ENCODE measurements at places on chromosomes 1 and 21.

- no peak for DNase-seq
Measured at GRCh38 chr1:65431111-65431705, 10.7 kb downstream of the LEPR start.

DNA sequence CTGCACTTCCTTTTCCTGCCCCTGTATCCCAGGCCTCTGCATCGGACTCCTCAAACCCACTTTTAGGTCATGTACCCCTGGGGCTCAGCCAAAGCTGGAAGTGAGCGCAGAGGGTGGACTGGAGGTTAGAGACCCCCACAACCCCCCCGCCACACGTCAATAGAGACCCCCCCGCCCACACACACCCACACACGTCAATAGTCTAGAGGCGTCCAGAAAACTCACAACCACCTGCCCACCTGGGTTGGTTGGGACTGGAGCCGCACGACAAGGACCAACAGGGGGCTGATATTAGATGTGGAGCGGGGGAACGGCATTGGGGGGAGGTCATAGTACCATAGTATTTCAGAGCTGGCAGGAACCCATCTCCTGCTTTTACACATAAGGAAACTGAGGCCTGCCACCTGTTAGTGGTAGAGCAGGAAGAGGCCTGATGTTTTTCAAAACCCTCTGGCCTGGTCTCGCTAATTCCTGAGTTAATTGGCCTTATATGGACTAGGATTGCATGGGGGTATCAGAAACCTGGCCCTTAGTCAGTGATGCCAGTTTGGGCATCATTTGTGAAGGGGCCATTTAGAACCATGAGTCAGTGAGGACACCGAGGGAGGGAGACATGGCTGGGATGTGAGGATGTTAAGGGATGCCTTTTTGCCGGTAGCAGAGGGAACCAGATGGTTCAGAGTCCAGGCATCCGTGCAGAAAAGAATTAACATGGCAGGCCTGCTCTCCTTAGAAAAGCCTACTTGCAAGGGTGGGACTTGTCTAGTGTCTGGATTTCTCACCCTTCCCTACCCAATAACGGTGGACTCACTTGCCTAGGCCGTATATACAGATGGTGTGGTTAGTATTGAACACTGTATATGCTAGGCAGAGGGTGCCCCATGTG, 1.1 kb downstream of the NENF start:
- no peak for DNase-seq

- no peak for DNase-seq
Measured at GRCh38 chr1:2360588-2361364, 30.6 kb downstream of the MORN1 start.

DNA sequence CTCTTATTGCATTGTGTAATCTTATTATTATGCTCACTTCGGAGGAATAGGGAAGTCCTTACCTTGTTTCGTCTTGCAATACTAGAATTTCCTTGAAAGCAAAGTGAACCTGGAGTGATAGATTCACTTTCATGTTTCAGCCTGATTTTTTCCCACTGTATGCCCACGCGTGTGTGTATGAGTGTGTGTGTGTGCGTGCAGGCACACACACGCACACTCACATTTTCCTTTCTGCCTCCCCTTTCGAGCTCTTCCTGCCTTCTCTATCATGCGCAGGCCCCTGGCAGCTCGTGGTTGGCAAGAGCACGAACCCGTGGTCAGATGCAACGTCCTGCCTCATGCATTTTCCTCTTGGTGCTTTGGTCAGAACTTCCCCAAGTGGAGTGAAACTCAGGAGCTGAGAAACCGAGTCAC, at the start of gene GCSAML:
Gene GCSAML, plus strand, starts transcription at position 366 of the 414 bp plus-strand sequence. CDS start 58 bp downstream, outside the sequence.
- DNase-seq, result no peak

DNA sequence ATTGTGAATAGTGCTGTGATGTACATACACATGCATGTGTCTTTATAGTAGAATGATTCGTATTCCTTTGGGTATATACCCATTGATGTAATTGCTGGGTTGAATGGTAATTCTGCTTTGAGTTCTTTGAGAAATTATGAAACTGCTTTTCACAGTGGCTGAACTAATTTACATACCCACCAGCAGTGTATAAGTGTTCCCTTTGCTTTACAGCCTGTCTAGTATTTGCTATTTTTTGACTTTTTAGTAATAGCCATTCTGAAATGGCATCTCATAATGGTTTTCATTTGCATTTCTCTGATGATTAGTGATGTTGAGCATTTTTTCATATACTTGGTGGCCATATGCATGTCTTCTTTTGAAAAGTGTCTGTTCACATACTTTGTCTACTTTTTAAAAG, 54.5 kb upstream of the FAM78B start:
- DNase-seq, result no peak

- DNase-seq, result no peak
Measured at GRCh38 chr21:38384238-38384560, 114.1 kb downstream of the ERG start.
